ENCODE measurements at places on chromosomes 1 and 21. TPM values are rescaled to one million over a fixed set of nuclear protein-coding genes. Genes with fewer than 3 reads are reported as not detected.

Gene SUSD4
- total RNA-seq, result 1.7 TPM

Gene SERBP1
- 153 TPM for total RNA-seq

Gene SNX7
- 9.8 TPM for total RNA-seq

Gene TRIM45
- 21.6 TPM for total RNA-seq

Gene BATF3
- total RNA-seq, result 2.0 TPM

Gene SPRR2A
- not detected for total RNA-seq

DNA sequence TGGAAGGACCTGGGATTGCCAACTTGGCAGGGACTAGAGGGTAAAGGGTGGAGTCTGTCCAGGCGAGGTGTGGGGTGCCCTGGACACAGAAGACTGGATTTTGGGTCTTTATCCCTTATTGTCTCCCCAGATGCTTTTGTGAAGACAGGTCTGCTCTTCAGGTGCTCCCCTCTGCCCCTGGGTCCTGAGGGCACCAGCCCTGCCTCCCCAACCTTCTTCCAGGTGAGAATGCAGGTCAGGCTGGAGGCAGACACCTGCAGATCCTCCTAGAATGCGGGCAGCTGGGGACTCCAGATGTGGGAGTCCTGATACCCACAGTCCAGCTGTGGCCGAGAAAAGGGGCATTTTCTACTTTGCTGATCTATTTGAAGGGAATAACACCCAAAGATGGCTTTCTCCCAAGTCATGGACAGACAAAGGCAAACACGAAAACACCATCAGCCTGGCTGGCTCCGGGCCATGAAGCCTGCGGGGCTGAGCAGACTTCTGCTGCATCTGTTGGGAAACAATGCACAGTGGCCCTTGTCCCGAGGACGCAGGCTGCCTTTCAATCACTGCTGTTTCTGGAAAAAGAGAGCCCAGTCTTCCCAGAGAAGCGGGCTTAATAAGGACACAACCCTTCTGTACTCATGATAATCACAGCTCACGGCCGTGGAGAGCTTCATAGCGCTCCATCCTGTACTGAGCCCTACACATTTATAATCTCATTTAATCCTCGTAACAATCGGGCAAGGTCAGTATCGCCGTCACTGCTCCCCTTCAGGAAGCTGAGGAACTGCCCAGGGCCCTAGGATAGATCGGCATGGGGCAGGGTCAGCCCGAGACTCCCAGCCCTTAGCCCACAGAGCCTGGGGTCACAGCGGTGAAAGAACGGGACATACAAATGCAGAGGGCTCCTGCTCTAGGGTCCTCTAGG is 62.0 kb upstream of the ABCG1 start:
- peak; percentile 38 for DNase-seq

- DNase-seq, result no peak
These were observed 357.2 kb downstream of the MATN1 start for GRCh38 chr1:30366199-30366598.

GRCh38 chr21:25149022-25149421 is 458.3 kb downstream of the MRPL39 start:
- no peak for DNase-seq

DNA sequence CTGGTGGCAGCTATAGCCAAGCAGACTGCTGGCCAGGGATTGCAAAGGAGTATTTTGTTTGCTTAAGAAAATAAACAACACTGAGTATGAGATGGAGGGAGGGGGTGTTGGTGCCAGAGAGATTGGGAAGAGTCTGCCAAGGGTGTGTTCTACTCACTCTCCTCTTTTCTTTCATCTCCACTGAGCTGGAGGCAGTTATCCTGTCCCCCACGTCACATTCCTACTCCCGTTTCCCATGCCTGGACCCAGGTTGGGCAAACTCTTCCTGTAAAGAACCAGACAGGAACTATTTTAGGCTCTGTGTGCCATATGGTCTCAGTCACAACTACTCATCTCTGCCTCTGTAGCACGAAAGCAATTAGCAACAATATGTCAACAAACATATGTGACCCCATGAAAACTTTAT is 1.4 kb upstream of the IL24 start:
- no peak for DNase-seq

DNA sequence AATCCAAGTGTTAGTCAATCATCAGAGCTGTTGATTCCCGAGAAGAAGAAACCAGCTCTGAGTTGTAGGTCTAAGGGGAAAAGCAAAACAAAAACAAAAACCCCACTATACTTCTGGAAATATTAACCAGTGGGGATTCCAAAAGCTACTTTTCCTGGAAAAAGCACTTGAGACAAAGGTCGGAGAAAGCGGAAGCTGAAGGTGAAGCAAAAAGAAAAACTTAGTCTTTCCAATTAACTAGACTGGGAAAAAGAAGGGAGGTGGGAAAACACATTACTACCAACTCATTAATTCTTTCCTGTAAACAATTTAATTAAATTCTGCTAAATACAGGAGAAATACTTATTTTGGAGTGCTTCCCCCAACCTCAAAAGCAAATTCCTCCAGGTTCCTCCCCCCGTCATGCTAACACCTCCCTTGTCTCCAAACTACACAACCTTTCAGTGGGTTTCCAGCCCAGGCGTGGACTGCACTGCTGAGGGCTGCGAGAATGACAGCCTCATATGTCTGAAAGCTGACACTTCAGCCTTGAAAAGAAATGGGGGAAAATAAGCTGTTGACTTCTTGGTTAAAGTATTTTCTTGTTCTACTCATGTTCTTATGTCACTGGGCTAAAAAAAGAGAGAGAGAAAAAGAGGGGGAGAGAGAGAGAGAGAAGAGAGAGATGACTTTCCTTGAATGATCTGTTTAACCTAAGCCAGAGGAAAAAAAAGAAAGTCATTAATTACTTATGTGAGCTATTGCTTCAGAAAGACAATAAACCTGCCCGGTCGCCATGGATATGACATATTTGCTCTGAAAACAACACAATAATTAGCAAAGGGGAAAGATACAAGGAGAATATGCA is 5.1 kb downstream of the CASZ1 start:
- DNase-seq, result no peak

DNA sequence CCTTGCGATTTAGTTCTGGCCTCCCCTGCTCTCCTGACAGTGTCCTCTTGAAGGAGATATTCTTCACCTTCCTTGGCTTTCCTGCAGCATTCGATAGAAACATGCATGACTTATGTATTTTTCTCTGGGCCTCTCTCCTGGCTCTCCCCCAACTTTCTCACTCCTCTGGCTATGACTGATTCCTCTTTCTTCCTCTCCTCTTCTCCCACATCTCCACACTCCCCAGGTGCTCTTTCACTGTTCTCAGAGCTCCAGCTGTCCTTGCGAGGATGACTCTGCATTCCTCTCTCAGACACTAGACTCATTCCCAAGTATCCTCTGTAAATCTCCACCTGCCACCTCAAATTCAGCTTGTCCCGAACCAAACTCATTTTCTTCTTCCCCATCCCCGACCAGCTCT is 18.0 kb downstream of the LRRC42 start:
- no peak for DNase-seq

DNA sequence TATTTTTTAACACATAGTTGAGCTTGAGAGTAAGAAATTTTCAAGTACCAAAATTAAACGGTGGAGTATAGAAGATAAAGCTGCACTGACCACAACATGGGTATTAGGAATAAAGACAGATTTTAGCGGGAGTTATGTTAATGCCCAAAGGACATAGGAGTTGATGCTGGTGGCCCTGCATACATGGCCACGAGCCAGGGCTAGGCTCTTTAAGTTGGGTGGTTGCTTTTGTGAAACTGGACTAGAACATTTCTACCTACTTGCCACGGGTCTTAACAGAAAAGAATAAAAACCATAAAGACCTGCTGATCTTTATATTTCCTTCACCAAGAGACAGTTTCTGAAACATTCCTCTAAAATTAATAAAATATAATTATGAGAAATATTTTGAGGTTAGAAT is 14.9 kb downstream of the EDEM3 start:
- DNase-seq, result no peak

- DNase-seq, result no peak
These were observed 249.0 kb downstream of the PRDM2 start for GRCh38 chr1:13948888-13949391.

- no peak for DNase-seq
These were observed 27.6 kb downstream of the SKI start for GRCh38 chr1:2255420-2256369.

GRCh38 chr1:203174324-203174985 is 1.2 kb downstream of the MYBPH start:
- no peak for DNase-seq

GRCh38 chr1:85041793-85042192 is 6.5 kb downstream of the MCOLN3 start:
- no peak for DNase-seq

DNA sequence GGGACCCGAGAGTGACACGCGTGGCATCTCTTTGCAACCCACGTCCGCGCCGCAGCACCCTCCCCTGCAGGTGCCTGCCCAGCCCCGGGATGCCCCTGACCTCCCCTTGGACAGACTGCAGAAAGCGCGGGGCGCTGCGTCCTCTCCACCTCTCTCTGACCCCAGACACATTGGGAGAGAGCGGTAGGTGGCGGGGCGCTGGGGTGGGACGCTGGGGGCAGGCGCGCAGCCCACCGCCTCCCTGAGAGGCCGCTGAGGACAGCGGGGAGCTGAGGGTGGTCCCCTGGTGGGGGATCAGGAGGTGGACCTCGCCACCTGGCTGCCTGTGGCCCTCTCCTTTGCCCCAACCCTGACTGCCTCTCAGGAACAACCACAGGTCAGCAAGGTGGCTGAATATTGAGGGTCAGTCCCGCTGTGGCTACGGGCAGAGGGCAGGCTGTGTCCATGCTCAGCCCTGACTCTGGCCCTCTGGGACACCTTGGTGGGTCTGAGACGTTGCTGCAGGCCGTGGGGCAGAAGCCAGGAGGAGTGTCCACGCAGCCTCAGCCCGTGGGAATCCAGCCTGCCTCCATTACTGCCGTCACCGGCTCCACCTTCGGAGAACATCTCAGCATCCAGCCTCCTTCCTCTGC is 761 bp upstream of the UBE2J2 start:
- DNase-seq, result peak; percentile 23

GRCh38 chr1:111182052-111182451 is 18.4 kb downstream of the DENND2D start:
- no peak for DNase-seq

GRCh38 chr1:48859456-48859855 is 82.8 kb upstream of the BEND5 start:
- no peak for DNase-seq

DNA sequence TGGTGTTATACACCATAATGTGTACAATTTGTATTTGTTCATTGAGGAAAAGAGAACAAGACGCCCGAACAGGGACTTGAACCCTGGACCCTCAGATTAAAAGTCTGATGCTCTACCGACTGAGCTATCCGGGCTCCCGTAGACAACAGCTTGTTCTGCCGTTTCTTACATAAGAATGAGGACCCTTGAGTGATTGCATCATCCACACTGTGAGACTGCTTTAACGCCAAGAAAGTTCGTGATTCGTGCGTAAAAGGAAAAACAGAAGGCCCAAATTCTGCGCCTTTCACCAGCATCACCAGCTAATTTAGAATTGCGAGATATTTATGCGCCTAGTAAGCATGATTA is 9.3 kb upstream of the MDM4 start:
- peak; percentile 36 for DNase-seq

DNA sequence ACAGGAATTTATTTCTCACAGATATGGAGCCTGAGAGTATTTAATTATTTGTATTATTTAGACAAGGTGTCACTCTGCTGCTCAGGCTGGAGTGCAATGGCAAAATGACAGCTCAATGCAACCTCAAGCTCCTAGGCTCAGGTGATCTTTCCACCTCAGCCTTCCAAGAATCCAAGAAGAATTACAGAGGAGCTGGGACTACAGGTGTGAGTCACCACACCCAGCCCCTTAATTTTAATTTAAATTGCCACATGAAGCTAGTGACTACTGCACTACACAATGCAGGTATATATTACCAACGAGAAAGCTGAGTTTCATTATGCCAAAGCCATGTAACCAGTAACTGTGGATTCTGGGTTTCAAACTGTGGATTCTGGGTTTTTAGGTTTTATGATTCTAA is 2.1 kb downstream of the KHDC4 start:
- DNase-seq, result no peak

GRCh38 chr21:42793774-42794173 is 85.6 kb downstream of the WDR4 start:
- no peak for DNase-seq

DNA sequence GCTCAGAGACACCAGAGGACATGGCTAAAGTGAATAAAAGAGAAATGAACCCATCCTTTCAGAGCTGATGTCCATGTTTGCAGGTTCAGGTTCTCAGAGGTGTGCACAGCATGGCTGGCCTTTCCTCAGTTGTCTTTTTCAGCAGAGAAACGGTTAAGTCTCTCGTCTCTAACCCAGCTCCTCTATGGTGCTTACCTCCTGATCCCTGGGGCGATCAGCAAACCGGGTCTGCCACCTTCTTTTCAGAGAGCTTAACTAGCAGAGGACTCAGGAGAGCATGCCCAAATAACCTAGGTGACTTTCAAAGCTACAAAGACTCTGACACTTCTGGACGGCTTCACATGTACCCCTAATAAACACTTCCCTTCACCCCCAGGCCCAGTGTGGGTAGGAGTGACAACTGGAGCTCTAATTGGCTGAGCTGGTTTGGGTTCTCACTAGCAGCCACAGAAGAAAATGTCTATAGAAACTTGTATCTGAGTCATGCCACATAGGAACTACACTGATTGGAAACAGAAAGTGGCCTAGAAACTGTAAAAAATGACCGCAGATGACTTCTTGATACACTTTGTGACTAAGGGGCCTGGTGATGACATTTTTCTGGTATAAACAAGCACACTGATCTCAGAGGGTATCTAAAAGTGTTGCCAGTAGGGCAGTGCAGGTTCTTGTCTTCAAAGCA is at the start of gene AIM2:
AIM2 (minus strand) TSS at position 329 of the 682 bp plus-strand sequence. CDS start 3,267 bp downstream, outside the sequence.
- no peak for DNase-seq

DNA sequence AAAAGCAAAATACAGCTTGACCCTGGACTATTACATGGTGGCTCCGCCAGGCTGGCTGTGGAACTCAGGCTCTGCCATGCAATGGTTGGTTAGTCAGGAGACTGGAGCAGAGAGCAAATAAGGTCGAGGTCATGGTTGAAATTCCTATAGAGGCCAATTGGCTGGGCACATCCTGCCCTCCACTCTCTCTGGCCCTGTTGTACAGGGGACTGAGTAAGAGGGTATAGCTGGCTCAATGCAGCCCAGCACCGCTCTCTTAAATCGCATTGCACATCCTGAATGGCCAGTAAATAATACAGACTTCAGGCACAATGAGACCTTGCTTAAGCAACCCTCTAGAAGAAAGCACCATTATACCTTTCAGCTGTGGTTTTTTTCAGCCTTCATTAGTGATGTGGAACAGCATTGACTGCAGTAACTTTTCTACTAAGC is 59.3 kb upstream of the PPP2R5A start:
- DNase-seq, result no peak

DNA sequence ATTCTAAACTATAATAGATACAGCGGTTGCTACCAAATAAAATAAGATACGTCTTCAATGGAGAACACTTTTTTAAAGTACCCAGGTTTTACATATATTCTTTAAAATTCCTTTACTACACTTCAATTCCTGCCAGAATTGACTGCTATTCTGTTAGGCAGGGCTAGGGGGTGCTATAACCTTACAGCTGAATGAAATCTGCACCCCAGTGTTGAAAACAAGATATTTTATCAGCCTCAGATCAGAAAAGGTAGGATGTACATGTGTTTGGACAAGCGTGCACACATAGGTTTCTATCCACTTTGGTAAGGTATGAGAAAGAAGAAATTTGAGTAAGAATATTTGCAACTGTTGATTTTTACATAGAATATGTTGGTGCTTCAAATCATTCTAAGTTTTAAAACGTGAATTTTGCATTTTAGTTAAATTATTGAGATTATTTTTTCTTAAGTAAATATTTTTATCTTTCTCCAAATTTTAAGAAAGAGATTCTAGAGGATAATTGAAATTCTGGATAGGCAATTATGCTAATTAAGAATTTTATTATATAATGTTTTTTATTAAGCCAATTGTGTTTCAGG is 490.8 kb upstream of the ADGRL4 start:
- DNase-seq, result no peak

GRCh38 chr1:61268546-61269240 is 186.3 kb downstream of the NFIA start:
- no peak for DNase-seq

All from heart right ventricle (tissue), 16 donors.